Tibial artery (tissue), 4 donors: ENCODE measurements at places on chromosomes 13 and 19.

DNA sequence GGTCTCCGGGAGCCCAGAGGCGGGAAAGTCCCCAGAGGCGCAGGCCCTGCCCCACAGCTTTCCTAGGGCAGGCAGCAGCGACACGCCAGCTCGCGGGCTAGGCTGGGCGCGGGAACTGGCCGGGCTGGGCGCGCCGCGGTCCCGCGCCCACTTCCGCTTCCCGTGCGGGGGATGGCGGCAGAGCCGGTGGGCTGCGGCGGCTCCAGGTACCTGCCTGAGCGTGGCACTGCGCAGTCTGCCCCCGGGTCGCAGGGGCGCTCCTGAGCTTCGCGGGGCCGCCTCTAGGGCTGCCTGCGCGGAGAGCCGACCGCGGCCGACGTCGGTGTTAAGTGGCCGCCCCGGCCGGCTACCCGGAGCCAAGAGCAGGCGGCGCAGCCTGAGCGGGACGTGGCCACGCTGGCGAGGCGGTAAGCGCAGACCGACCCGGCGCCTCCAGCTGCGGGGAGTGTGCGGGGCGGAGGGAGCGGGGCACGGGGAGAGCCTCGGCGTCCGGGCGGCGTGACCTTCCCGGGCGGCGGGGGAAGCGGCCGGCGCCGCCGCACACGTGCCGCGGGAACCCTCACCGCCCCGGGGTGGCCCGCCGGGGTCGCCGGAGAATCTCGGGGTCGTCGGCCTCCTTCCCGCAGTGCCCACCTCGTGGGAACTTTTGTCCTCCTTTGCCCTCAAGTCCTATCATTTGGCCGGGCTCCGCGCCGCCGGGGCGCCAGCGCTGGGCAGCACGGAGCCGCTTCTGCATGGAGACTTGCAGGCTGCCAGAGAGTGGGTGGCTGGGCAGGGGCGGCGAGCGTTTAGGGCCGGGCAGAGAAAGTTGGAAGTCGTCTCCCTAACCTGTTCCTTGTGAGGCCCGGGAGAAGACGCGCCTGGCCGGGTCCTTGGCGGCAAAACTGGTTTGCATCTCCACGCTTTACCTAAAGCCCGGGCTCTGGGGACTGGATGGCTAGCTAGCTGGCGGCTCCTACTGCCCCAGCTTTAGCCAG lies 31.4 kb upstream of the MPHOSPH8 start:
- no peak for DNase-seq

DNA sequence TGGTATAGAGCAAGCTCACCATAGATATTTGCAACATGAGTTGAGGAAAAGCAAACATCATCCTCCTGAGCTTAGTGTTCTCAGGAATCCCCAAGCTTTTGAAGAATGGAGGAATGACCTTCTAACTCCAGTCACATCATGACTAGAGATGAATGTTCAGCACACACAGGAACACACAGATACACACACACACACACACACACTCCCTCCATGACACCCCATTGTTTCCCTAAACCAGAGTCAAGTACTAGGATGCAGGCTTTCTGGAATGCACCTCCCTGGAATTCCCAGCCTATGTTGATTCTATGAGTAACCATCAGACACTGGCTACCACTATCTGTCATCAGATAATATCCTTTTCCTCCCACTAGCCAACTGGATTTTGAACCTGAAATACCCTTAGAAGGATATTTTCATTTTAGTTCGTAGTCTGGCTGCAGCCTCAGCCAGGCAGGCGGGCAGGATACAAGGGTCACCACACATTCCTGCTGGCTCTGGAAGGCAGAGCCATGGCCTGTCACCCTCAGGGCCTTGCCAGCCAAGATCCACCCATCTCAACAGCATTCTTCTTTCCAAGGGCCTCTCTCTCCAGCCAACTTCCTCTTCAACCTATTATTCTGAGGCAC lies 162.4 kb downstream of the FOXO1 start:
- DNase-seq: no peak

DNA sequence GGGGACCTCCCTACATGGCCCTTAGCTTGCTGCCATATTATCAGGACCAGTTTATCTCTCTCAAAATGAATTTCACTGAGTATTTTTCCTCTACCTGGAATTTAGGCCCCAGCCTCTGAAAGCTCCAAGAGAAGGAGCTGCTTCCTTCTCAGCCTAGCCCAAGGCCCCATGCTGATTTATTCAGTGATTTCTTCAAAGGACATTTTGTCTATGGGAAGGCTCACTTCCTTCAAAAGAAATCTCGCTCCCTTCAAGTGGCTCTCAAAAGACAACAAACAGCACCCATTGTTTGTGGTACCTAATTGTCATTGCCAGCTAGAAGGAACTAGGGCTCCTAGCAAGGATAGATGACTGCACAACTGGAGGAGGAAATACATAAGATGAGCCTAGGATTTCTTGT lies 172.4 kb downstream of the SLC7A1 start:
- DNase-seq: no peak

DNA sequence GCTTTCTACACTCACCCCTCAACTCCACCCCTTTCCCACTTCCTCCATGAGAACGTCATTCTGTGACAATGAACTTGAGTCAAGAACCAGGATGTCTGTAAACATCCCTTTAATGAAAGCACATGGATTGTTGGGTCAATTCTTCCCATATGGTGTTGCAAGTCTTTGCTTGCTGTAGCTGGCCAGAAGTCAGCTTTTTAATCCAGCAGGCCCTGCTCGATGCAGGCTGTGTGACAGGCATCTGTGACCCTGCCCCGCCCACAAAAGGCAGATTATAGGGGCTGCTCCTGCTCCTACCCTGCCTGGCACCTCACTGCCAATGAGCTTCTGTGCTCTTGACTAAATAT lies 78.0 kb downstream of the STARD13 start:
- no peak for DNase-seq

- no peak for DNase-seq
Measured at GRCh38 chr13:109212650-109213049, 573.7 kb downstream of the IRS2 start.

GRCh38 chr19:13270514-13271105 lies 120.4 kb downstream of the IER2 start:
- DNase-seq: no peak

DNA sequence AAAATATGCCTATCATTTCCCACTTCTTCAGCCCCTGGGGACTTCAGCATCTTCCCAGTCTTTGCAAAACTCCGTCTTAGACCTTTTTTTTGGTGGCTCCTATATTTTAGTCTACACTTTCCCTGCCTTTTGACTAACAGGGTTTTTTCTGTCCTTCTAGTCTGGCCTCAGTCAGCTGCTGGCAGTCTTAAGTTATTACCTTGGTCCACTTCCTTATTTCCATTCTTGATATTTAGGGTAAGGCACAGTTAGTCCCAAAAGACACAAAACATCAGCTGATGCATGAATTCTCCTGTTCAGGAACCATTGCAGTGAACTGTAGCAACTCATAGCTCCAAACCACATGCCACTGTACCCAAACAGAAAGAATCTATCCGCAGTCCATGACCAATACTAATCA lies 234.6 kb upstream of the RFC3 start:
- DNase-seq: no peak

DNA sequence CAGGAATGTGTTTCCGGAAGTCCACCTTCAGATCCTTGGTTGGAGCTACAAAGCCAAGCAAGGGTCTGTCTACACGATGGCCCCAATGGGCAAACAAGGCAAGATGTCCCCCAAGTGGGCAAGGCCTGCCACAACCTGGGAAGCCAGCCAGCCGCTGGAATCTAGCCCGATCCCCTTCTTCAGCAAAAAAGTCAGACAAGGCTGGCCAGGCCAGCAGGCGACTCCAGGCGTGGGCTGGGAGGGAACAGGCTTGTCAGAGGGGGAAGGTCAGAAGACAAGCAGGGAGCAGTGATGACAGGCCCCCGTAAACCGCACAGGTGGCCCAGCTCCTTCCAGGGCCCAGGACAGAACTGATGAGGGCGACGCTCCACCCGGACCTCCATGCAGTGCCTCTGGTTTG lies 69.7 kb upstream of the WASF3 start:
- no peak for DNase-seq

DNA sequence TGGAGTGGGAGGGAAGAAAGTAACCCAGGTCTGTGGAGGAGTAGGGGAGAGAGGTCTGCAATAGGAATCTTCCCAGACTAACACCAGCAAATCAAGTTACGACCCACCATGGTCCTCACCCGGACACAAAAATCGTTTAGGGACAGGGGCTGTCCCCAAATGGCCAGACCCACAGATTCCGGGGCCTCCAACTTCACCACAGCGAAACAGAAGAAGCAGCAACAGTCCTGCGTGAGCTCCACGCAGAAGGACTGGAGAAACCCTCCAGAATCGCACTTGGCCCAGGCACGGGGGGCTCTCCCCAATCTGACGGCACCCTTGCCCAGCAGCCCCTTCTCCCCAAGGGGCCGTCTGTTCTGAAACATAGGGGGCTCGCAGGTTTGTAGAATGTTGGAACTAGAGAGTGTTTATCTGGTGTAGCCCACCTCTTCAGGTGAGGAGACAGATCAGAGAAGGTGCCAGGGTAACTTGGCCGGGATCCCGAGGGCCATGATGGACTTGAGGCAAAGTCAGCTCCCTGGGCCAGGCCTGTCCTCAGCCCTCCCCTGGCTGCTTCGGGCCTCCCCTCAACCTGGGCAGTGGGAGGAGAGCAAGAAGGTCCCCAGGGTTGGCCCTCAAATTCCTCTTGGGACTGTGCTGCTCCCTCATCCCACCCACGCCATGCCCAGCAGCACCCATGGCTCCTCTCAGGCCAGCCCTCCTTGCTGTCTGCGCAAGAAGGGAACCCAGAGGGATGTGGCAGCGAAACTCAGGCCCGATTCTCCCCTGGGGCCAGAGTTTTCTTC lies 82.5 kb upstream of the GPR183 start:
- no peak for DNase-seq

DNA sequence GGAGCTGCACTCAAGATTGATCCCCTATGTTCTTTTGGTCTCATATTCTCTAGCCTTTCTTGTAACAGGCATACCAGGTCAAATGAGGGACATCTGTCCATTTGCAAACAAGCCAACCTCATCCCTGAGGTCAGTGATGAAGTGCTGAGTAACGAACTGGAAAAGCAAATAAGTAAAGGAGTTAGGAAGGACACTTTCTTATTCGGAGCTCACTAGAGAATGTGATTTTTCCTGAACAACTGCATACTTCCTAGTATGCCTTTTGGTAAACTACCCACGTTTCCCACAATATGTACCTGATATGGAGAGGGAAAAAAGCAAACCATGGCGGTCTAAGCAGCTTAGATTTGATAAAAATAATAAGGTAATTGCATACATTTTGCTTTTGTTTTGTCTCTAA lies 91.0 kb upstream of the MYCBP2 start:
- no peak for DNase-seq

DNA sequence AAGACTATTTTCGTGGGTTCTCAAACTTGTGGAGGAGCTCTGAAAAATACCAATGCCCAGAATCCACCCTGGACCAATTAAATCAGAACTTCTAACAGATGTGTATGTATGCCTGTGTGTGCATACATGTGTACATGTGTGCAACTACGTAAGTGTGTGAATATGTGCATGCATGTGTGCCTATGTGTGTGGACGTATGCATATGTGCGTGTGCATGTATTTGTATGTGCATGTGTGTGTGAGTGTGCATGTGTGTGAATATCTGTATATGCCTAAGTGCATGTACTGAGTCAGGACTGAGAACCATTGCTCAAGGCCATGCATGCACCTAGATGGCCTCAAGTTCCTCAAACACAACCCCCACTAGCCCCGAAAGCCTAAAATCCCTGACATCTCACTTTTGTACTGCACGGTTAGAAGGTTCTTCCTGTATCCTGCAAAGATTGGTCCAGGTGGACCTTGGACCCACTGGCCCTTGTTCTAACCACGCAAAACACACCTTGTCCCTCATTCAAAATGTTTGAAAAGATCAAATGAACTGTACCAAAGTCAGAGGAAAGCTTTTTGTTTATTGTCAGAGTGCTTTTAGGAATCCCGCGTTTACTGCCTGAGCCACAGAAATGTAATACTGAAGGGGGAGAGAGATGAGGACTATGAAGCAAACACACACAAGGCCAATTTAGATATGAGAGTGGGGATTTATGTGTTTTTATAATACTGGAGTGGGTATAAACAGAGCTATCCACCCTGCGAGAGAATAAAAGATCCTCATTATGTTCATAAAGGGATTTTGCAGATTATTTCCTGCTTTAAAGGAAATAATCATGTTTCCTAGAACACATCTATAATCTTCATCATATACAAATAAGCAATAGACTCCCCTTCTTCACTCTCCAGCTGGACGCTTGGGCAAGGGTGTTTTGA lies 39.1 kb downstream of the LATS2 start:
- DNase-seq: peak; percentile 8

GRCh38 chr13:102091231-102091630 lies 310.6 kb downstream of the FGF14 start:
- no peak for DNase-seq

GRCh38 chr13:105537113-105537512 lies 998.3 kb downstream of the EFNB2 start:
- no peak for DNase-seq

DNA sequence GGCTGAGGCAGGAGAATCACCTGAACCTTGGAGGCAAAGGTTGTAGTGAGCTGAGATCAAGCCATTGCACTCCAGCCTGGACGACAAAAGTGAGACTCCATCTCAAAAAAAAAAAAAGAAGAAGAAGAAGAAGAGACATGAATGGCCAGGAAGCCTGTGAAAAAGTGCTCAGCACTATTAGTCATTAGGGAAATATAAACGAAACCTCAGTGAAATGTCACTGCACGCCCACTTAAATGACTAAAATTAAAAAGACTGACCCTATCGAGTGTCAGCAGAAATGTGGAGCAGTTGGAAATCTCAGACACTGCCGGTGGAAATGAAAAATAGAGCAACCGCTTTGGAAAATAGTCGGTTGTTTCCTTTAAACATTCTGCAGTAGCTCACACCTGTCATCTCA lies 5.5 kb upstream of the TYROBP start:
- no peak for DNase-seq

DNA sequence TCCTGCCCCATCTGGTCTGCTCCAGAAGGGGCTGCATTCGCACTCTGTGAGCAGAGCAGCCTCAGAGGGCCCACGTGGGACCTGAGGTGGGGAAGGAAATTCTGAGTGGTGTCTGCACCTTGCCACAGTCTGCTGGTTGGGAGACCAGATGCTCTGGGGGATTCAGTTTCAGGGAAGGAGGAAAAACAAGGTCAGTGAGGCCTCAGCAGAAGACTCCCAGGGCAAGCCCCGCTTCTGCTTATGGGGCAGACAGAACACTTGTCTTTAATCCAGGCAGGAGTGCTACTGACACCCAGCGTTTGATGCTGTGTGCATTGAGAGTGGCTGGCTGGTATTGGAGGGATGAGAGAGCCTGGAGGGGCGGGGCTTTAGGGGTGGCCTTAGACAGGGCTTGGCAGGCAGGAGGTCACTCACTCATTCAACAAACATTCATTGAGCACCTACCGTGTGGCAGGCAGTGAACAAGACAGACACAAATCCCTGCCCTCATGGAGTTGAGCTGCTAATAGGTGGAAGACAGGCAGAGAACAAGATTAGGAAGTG lies 4.9 kb upstream of the CLEC17A start:
- no peak for DNase-seq
